CD4-positive, alpha-beta T cell treated with Interleukin-10 for 1 hour (primary cell): ENCODE measurements at places on chromosomes 6 and 20.

GRCh38 chr6:105691081-105691480 is 288.2 kb upstream of the PREP start:
- DNase-seq, result no peak

DNA sequence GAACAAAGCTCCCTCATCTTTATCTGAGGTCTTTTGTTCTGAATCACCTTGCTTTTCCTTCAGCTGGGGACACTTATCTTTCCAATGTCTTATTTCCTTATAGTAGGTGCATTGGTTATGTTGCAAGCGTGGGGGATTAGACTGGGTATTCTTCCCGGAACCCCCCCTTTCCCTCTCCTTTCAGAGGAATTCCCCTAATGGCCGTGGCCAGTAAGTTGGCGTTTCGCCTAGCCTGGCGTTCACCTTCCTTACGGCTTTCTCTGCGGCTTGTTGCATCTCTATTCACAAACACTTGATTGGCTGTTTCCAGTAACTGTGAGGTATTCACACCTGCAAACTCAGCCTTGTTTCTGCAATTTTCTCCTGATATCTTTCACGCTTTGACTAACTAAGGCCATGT is 32.8 kb upstream of the FABP7 start:
- no peak for DNase-seq

DNA sequence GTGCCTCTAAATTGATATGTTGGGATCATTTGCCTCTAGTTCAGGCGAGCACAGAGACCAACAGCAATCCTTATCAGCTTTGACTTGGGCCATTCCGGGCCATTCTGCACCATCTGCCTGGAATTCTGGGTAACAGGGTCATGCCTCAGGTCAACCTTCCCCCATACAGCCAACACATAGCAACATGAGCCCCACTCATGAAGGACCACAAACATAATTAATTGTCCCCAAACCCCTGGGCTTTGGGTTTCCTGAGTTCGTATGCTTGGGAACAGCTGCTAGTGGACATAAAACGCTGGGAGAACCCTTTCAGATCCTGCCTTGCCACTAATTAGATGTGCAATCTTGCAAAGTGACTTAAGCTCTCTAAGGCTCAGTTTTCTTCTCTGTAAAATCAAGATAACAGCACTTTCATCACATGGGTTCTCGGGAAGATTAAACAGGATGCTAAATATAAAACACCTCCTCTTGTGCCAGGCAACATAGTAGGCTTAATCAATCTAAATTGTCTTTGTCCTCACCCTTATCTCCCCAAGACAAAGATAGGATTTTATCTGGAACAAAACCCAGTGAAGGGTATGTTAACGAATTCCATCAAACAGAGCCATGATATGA is 426.5 kb downstream of the CD83 start:
- no peak for DNase-seq

DNA sequence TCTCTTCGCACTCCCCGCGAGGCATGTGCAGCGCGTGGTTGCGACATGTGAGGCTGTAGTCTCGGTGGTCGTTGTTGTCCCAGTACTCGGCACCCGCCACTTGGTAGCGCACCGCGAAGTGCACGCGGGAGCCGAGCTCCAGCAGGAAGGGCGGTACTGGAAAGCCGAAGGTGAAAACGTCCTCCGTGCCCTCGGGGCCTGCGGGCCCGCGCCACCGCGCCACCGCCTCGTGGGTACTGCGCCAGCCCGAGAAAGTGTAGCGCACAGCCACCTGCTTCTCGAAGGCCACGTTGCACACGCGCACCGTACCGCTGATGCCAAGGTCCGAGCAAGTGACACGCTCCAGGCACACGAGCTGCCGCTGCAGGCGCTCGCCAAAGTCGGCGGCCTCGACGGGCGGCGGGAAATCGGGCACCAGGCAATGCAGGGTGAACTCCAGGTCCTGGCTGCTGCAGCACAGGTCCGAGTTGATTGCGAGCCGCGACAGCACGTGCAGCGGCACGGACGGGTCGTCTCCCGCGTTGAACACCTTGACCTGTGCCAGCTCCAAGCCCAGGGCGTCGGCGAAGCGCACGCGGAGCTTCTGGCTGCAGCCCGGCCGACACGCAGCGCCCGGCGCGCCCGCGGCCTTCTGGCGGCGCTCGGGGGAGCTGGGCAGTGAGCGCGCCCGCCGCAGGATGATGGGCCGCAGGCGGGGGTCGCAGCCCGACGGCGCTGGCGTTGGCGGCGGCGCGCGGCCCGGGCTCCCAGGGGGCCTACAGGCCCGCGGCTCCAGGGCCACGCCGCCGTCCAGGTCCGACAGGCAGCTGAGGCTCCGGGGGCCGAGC is 840 bp downstream of the PPP1R3D start:
- no peak for DNase-seq

GRCh38 chr6:30450548-30450908 is 38.8 kb upstream of the HLA-E start:
- no peak for DNase-seq

GRCh38 chr6:7101290-7101689 is 6.5 kb upstream of the RREB1 start:
- DNase-seq, result no peak
